Bronchial epithelial cell (primary cell): ENCODE measurements at places on chromosomes 3 and 15. TPM values are rescaled to one million over a fixed set of nuclear protein-coding genes. Genes with fewer than 3 reads are reported as not detected.
A peak's percentile ranks its signal among the peaks of the same experiment; 100 is the strongest.

The SMC4 gene
- total RNA-seq, result 12.1 and 12.8 TPM in 2 replicates

The CP gene
- 0.13 TPM in 1 of 2 replicates, not detected in the other for total RNA-seq

- DNase-seq, result no peak
Measured at GRCh38 chr3:63679186-63679585, 26.7 kb downstream of the SNTN start.

The LRRK1 gene
- total RNA-seq, result 4.2 TPM in 2 replicates

The PP2D1 gene
- not detected in 2 replicates for total RNA-seq

The HHATL gene
- not detected in 2 replicates for total RNA-seq

GRCh38 chr3:38036286-38036685 is 2.7 kb upstream of the DLEC1 start:
- no peak for DNase-seq

- no peak for DNase-seq
Measured at GRCh38 chr3:129591932-129592331, 14.5 kb downstream of the PLXND1 start.

The CERS3 gene
- 4.7 and 27.3 TPM in 2 replicates for total RNA-seq

The BHLHE40 gene
- 38.5 and 42.9 TPM in 2 replicates for total RNA-seq

The C3orf85 gene
- total RNA-seq, result not detected in 2 replicates

The C3orf22 gene
- not detected in 2 replicates for total RNA-seq

DNA sequence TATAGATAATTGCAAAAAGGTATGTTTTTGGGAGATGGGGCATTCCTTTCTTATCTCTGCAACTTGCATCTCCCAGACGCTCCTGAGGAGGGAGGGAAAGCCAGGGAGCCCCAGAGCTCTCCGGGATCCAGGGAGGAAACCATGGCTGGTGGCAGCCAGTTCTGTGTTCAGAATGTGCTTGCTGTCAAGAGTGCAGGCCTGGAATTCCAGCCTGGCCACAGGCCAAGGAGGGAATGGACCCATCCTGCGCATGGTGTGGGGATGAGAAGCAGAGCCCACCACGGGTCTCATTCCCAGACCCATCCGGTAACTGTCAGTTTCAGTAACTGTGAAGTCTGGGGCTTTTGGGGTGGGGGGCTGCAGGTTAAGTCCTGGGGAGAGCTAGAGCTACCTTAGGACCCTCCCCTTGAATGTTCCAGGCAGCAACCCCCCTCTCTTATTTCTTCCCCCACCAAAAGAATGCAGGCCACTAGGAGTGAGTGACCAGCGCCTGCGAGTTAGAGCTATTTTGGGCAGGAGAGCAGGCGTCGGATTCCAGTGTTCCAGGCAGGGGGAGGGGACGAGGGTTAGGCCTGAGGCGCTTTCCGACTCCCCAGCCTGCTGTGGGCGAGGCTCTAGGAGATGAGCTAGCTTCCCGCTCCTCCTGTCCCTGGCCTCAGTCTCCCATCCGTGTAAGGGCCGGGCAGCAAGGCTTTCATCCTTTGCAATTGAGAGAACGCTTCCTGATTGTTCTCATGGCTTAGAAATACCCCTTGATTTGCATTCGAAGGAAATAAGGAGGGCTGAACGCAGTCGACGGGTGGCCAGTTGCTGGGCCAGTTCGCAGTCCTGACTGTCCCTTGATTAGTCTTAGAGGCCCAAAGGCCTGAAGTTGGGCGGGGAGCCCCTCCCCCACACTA is 781 bp upstream of the DAG1 start:
- peak; percentile 65 for DNase-seq
